Effector CD8-positive, alpha-beta T cell (primary cell): ENCODE measurements at places on chromosomes 16 and 17.

- no peak for DNase-seq
These were observed 1.4 kb upstream of the QRICH2 start for GRCh38 chr17:76309461-76309860.

DNA sequence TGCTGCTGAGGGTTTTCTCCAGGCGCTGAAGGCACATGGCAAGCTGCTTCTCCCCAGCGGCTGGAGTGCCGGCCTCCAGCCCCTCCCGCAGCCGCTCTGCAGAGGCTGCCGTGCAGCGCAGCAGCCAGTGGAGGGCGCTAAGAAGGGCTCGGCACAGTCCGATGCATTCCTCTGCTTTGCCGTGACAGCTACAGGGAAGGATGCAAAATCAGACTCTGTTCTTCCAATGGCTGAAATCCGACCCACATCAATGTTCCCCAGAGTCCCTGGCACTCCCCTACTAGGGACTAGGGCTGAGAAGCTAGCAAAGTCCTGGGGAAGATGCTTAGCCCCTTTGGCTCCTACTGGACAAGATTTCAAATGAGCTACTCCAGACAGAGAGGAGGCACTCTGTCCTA is 19.0 kb downstream of the MED24 start:
- DNase-seq: no peak

GRCh38 chr17:30696234-30696633 is 128.3 kb downstream of the CRLF3 start:
- DNase-seq: no peak

- DNase-seq: no peak
These were observed 108.5 kb downstream of the ZNF778 start for GRCh38 chr16:89325861-89326471.

DNA sequence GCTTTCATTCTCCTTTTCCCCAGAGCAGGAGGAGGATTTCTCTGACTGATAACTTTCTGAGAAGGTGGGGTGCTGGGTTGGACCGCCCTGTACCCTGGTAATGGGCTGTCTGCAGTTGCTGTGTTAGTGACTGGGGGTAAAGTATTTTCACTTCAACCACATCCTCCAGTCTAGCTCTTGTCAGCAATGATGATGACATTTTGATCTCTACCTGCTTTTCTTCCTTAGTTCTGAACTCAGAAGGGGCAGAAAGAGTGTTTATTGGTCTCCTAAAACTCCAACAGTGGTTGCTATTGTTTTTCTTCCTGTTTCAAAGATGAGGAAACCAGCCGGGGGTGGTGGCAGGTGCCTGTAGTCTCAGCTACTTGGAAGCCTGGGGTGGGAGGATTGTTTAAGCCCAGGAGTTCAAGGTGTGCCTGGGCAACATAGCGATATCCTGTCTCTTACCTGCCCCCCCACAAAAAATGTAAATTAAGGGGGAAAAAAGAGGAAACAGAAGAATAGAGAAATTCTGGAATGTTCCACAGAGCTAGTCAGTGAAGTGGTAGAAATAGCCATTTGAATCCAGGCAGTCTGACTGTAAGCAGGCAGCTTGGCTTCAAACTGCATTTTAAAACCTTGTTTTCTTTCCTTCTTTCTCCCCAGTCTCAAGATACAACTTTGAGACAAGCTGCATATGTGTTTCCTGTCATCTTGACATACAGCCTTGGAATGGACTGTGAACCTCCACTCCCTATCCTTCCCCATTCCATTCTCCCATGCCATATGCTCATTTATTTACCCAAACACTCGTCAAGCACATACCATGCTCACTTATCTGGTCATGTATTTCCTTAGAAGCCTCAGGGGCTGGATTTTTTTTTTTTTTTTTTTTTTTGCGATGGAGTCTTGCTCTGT is 3.3 kb upstream of the N4BP1 start:
- DNase-seq: peak; percentile 39

DNA sequence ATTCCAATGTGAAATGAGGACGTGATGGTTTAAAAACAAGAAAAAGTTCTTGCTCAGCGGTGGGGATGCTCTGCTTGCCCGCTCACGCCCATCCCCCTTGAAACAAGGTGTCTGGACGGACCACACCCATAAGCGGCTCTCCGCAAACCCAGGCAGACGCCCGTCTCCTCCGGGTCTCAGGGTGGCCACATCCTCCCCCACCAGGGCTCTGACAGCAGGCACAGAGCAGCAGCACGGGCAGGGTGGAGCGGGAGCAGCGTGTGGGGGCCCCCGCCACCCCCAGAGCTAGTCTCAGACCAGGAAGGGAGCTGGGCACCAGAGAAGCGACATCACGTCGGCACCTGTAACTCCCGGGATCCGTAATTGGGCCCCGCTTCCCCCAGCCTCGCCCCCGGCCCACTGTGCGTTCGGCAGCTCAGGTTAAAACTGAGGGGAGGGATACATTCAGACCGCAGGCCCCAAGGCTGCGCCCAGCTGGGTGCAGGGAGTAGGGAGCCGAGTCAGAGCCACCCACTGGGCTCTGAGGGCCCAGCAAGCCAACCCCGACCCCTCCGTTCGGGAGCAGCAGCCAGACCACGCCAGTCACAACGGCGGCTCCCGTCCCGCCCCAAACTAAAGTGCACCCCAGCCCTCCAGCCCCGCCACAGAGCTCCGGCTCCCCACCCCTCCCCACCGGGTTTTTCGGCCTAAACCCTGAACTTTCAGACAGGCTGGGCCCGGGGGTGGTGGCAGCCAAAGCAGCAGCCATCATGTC is 22.0 kb downstream of the CLUH start:
- no peak for DNase-seq
